Naive thymus-derived CD8-positive, alpha-beta T cell (primary cell): ENCODE measurements at places on chromosomes 13 and 19. TPM values are rescaled to one million over a fixed set of nuclear protein-coding genes. Genes with fewer than 3 reads are reported as not detected.

GRCh38 chr19:39727070-39727800 lies 10.6 kb downstream of the CLC start:
- H3K4me1 ChIP-seq, result no peaks in the 10 kb centered on the region
- no peak for DNase-seq
- H3K27ac ChIP-seq, result no peak overlapping the region
- no peak overlapping the region for H3K4me3 ChIP-seq
- H3K36me3 ChIP-seq, result no peaks in the 10 kb centered on the region

- H3K36me3 ChIP-seq, result peaks cover 40% of the 10 kb centered on the region
- H3K4me3 ChIP-seq, result peak overlapping the region; percentile 96
- peak overlapping the region; percentile 99 for H3K27ac ChIP-seq
Observed at GRCh38 chr19:52007451-52007805, 583 bp downstream of the ZNF615 start.

DNA sequence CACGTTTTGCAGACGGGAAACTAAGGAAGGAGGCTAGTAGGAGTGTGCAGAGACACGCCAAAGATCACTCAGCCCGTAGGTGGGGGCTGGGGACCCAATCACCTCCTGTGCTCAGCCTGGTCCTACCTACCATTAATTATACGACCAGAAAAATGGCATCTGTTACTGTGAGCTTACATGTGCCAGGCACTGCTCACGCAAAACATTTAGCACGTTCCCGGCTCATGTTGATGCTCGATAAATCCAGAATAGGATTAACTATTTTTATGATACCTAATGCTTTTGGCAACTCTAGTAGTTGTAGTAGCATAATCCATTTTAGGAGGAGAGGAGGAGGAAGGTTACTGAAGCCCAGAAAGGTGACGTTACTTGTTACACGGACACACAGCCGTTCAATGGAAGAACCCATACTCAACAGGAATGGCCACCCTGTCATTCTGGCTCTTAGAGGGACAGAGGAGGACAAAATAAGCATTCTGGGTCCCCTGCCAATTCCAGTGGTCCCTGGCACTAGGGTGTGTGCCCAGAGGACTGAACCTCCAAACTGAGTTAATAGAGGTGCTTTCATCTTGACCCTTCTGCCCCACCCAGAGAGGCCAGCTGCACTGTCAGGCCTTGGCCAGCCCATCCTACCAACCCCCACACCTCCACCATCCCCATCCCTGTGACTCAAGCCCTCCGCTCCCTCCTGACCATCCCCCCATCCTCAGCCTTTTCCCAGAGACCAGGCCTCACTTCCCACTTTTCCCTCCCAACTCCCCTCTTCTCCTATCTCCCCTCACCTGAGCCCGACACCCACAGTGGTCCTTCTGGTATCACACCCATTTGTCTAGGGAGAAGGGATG lies 5.0 kb upstream of the EML2 start:
- H3K27ac ChIP-seq, result no peak overlapping the region
- H3K4me1 ChIP-seq, result peaks cover 47% of the 10 kb centered on the region
- H3K36me3 ChIP-seq, result no peaks in the 10 kb centered on the region
- H3K4me3 ChIP-seq, result peak overlapping the region; percentile 34
- DNase-seq, result no peak

GRCh38 chr19:17993076-17993813 lies 14.7 kb upstream of the ARRDC2 start:
- H3K27me3 ChIP-seq, result no peaks in the 10 kb centered on the region
- no peak overlapping the region for H3K4me3 ChIP-seq
- H3K4me1 ChIP-seq, result peaks cover 5% of the 10 kb centered on the region

The RNF225 gene
- not detected for polyA plus RNA-seq

DNA sequence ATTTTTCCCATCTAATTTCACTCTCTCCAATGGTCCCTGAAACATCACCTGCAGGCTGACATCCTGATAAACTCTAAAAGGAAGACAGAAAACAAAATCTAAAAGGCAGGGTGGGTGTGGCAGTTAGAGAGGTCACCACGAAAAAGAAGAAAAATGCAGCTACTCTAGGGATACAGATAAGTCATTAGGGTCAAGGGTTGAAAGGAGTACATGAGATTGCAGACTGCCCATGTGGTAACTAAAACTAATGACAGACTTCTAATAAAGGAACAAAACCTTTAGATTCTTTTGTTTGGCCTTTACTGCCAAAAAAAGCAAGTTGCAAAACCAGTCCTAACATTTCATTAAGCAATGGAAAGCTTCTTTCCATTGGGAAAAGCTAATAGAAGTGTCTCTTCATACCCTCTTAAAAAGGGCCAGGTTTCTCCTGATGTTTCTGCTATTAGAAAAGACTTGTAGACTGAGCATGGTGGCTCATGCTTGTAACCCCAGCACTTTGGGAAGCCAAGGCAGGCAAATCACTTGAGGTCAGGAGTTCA lies 31.0 kb downstream of the THSD1 start:
- H3K4me3 ChIP-seq, result no peak overlapping the region
- no peak overlapping the region for H3K27ac ChIP-seq
- H3K4me1 ChIP-seq, result no peaks in the 10 kb centered on the region
- H3K27me3 ChIP-seq, result no peaks in the 10 kb centered on the region
- no peaks in the 10 kb centered on the region for H3K36me3 ChIP-seq
- DNase-seq, result no peak

The COX6B2 gene
- not detected for polyA plus RNA-seq

The PMIS2 gene
- not detected for polyA plus RNA-seq

GRCh38 chr19:56508290-56508778 lies 679 bp downstream of the ZNF471 start:
- DNase-seq, result no peak

DNA sequence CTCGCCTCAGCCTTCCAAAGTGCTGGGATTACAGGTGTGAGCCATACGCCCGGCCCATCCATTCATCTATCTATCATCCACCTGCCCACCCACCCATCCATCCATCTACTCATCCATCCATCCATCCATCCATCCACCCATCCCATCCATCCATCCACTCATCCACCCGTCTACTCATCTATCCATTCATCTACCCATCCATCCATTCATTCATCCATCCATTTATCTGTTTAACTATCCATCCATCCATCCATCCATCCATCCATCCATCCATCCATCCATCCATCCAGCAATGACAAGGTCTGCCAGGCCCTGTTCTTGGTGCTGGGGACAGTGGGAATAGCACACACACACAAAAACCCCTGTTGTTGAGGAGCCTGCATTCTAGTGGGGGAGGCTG lies 4.5 kb downstream of the VAV1 start:
- peaks cover 72% of the 10 kb centered on the region for H3K4me1 ChIP-seq
- H3K27ac ChIP-seq, result peak overlapping the region; percentile 83
- no peak for DNase-seq
- no peak overlapping the region for H3K4me3 ChIP-seq
- no peaks in the 10 kb centered on the region for H3K27me3 ChIP-seq
- peaks cover 62% of the 10 kb centered on the region for H3K36me3 ChIP-seq

DNA sequence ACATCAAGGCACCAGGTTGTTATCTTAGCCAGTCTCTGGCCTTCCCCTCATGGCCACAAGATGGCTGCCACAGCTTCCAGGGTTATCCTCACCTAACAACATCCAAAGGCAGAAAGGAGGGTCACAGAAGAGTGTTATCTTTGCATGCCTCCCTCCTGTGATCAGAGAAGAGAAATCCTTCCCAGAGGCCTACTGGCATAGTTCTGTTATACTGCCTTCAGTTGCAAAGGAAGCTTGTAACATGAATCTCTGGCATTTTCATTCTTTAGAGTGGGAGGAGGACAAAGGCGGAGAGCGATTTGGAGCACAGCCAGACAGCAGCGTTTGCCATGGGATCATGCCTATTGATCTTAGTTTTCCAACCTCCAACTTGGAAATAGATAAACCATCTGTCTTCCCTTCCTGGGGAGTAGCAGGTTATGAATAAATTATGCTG lies 135.7 kb downstream of the DNAJC15 start:
- DNase-seq, result no peak
- H3K27ac ChIP-seq, result no peak overlapping the region
- H3K4me3 ChIP-seq, result no peak overlapping the region
- H3K4me1 ChIP-seq, result no peaks in the 10 kb centered on the region
- no peaks in the 10 kb centered on the region for H3K27me3 ChIP-seq

DNA sequence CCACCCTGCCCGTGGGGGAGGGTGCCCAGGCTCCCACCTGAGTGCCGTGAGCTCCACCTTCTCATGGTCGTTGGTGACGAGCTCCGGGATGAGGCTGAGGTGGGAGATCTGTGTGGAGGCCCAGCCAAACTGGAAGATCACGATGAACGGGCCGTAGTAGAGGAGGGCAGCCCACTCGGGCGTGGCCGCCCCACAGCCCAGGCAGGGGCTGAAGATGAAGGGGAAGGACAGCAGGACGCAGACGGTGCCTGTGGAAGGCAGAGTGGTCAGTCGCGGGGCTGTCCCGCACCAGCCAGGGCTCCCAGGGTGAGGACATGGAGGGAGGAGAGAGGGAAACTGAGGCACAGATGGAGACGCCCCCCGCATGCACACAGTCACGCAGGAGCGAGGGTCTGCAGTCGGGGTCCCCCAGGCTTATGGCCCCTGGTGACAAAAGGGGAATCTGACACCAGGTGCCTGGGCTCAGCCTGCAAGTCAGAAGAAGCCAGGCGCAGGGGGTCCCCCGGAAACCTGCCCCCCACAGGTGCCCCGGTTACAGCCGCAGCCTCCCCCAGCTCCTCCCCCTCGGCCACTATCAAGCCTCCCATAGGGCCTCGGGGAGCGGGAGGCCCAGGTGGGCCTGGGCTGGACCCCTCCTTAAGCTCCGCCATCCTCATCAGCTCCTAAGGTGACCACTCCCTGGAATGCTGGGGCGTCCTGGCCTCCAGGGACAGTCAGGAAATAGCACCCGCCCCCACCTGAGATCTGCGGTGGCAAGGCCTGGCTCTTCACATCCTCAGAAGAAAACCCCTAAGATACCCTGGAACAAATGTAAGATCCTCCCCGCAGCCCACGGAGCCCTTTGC lies 6.2 kb downstream of the MFSD12 start:
- no peaks in the 10 kb centered on the region for H3K27me3 ChIP-seq
- DNase-seq, result no peak
- H3K4me3 ChIP-seq, result peak overlapping the region; percentile 11
- H3K36me3 ChIP-seq, result no peaks in the 10 kb centered on the region

The RDH8 gene
- not detected for polyA plus RNA-seq

The UNC13A gene
- polyA plus RNA-seq, result 0.01 TPM

DNA sequence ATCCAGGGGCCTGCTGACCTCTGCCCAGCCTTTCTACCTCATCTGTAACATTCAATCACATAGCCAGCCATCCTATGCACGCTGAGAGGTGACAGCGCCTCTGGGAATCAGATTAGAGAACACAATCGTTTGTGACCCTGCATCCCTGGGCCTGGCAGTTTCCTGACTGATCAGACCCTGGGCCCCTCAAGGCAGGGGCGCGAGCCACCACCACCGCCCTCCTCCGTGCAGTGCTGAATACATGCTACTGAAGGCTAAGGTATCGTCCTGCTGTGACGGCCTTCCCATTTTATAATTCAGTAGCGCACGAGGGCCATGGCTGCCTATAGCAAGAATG lies 1.3 kb downstream of the TMTC4 start:
- H3K27ac ChIP-seq, result peak overlapping the region; percentile 86
- no peak for DNase-seq
- peak overlapping the region; percentile 84 for H3K4me3 ChIP-seq
- H3K36me3 ChIP-seq, result peaks cover 20% of the 10 kb centered on the region

The SIGLEC9 gene
- 0.32 TPM for polyA plus RNA-seq

GRCh38 chr13:76164290-76164689 lies 528.2 kb downstream of the LMO7 start:
- H3K4me3 ChIP-seq, result no peak overlapping the region
- DNase-seq, result no peak
- H3K27me3 ChIP-seq, result peaks cover 1% of the 10 kb centered on the region
- H3K4me1 ChIP-seq, result no peaks in the 10 kb centered on the region
- no peak overlapping the region for H3K27ac ChIP-seq
- H3K36me3 ChIP-seq, result no peaks in the 10 kb centered on the region

DNA sequence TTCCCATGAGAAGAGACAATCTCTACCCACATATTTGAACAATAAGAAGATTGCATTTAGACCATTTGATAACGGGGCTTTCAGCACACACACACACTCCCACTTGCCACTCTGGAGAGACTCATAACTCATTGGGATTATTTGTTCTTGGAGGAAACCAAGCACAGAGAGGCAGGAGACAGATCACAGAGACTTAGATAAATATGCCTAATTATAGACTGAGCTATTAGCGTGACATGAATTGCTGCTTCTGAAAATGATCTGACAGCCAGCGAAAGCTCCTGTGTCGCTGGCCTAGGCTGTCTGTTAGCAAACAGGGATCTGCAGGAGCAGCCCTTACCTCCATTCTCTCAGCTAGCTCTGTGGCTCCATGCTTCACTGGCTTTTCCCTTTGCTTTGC lies 111.4 kb downstream of the CCNA1 start:
- peaks cover 10% of the 10 kb centered on the region for H3K36me3 ChIP-seq
- no peak overlapping the region for H3K4me3 ChIP-seq
- no peak overlapping the region for H3K27ac ChIP-seq

The SLC25A41 gene
- polyA plus RNA-seq, result 0.38 TPM

DNA sequence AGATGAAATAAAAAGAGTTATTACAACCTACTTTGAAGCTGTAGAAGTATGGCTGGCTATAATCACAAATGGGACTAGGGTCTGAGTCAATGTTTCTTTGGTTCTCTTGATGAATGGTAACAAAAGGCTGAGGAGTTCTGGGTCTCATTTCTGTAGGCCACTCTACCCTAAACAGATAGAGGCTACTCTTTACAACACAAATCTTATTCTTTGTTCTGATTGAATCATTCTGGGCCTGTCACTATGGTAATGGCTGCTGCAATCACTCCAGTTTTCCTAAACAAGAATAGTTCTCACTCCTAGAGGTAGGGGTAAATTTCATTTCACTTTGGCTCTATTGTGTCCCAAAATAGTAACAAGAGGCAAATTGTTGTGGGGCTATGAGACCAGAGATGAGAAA lies 1714.3 kb upstream of the PCDH20 start:
- no peaks in the 10 kb centered on the region for H3K27me3 ChIP-seq
- no peak overlapping the region for H3K27ac ChIP-seq
- H3K4me3 ChIP-seq, result no peak overlapping the region
- no peaks in the 10 kb centered on the region for H3K4me1 ChIP-seq
- no peaks in the 10 kb centered on the region for H3K36me3 ChIP-seq

The ERICH6B gene
- not detected for polyA plus RNA-seq

DNA sequence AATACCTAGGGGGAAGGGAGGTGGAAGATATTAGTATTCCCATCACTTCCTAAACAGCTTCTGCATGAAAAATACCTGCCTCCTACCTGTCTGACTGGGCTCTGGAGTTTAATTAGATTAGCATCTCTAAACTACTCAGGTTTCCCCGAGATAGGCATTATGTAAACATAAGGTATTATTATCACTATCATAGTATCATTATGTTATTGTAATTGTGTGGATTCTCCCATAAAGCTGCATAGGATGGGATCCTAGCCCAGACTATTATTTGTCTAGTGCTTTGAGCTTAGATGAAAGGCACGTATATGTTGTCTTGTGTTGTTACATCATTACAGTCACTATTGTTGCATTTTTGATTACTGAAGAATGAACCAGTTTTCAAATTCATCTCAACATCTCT lies 115.2 kb upstream of the SOX21 start:
- H3K36me3 ChIP-seq, result no peaks in the 10 kb centered on the region
- no peak overlapping the region for H3K27ac ChIP-seq
- H3K4me1 ChIP-seq, result no peaks in the 10 kb centered on the region

GRCh38 chr13:48564056-48564455 lies 31.2 kb upstream of the RCBTB2 start:
- no peak overlapping the region for H3K4me3 ChIP-seq
- H3K4me1 ChIP-seq, result peaks cover 25% of the 10 kb centered on the region
- H3K27me3 ChIP-seq, result peaks cover 35% of the 10 kb centered on the region
- no peaks in the 10 kb centered on the region for H3K36me3 ChIP-seq
- DNase-seq, result no peak
- H3K27ac ChIP-seq, result no peak overlapping the region

- no peak overlapping the region for H3K27ac ChIP-seq
- no peaks in the 10 kb centered on the region for H3K27me3 ChIP-seq
- DNase-seq, result no peak
- no peaks in the 10 kb centered on the region for H3K4me1 ChIP-seq
- H3K4me3 ChIP-seq, result no peak overlapping the region
- H3K36me3 ChIP-seq, result peaks cover 65% of the 10 kb centered on the region
Observed at GRCh38 chr13:112818698-112819045, 128.8 kb downstream of the ATP11A start.
